Effector CD4-positive, alpha-beta T cell (primary cell): ENCODE measurements at places on chromosomes 12 and 14.

DNA sequence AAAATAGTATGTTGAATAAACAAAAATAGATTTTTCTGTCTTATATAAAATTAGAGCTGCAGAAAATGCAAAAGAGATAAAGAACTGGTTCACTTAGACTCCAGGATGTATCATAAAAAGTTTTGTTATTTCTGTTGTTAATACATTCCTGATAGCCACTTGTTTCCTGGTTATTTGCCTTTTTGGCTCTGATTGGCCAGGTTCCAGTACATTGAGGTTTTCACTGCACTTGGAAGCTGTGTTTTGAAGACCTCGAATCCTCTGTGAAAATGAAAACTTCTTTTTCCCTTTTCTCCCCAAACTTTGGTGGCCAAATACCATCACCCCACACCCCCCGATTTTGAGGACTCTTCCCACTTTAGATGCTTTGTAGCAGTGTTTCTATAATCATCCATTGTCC lies 525.3 kb downstream of the MED13L start:
- no peak for DNase-seq

DNA sequence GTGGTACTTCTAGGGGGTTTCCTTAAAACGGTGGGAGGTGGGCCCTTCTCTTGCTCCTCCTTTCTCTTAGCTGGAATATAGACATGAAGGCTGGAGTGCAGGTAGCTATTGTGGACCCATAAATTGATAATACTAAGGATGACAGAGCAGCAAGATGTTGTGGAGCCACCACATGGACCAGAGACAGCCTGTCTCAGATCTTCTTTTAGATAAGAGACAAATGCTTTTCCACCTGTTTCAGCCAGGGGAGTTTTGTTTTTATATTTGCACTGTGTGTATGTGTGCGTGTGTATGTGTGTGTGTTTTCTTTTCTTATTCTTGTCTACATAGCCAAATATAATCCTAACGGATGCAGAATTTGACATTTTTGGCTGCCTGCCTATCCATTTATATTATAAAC lies 62.9 kb upstream of the HIF1A start:
- DNase-seq = no peak

DNA sequence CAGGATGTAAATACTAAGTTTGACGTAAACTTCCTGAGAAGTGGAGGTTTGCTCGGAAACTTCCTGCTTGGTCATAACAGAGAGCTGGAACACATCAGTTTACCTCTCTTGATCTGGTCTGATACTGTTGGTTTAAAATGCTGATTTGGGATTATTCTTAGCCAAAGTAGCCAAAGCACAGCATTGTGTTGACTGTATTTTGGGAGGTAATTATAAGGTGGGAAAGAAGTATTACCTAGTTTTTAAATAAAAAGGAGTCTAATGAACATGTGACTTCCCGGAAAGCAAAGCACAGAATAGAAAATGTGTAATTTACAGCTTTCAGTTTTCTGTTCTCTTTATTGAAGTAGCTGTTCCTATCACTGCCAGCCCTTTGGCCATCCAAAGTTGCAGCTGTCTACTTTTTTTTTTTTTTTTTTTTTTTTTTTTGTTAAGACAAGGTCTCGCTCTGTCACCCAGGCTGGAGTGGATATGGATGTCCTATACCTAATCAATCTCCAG lies 52.2 kb upstream of the SRP54 start:
- no peak for DNase-seq

GRCh38 chr14:65304239-65304638 lies 108.3 kb upstream of the FUT8 start:
- DNase-seq = no peak

GRCh38 chr12:127214186-127214585 lies 1052.8 kb upstream of the TMEM132C start:
- no peak for DNase-seq

DNA sequence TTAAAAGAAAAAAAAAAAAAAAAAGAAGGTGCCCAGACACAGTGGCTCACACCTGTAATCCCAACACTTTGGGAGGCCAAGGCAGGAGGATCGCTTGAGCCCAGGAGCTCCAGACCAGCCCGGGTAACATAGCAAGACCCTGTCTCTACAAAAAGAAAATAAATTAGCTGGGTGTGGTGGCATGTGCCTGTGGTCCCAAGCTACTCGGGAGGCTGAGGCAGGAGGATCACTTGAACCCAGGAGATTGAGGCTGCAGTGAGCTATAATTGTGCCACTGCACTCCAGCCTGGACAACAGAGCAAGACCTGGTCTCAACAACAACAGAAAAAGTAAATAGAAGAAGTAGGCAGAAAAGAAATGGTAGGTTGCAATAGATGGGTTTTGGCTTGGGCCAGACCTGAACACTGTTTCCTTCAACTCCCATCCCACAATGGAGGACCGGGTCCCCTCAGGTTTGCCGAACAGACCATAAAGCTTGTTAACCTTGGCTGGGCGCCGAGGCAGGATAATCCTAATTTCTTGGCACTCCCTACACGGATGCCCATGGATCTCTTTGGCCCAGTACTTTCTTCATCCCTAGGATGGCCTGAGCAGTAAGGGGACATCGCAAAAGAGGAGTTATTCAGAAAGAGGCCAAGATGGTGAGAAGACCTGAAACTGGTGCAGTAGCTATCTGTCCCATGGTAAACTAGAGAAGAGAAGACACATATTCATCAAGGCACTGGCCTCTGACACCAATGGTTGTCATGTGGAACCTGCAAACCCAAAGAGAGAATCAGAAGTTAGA lies 165.5 kb upstream of the CCND2 start:
- no peak for DNase-seq

DNA sequence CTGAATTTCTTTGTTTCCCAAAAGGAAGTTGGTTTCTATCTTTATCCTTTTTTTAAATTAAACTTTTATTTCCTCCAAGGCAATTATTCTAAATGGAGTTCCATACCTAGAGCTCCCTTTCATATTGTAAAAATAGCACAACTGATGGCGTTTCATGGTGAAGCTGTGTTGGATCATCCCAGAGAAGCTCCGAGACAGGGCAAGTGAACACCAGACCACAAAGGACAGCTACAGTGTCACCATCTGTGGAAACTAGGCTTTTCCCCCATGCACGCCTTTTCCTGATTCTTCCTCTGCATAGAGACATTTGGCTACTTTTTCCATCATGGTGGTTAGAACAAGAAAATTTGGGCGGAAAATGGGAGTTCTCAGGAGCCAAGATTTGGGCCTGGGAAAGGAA lies 12.7 kb downstream of the TPCN1 start:
- DNase-seq = no peak

- DNase-seq = peak; percentile 23
These were observed 10.0 kb downstream of the LRCOL1 start for GRCh38 chr12:132600048-132601032.

DNA sequence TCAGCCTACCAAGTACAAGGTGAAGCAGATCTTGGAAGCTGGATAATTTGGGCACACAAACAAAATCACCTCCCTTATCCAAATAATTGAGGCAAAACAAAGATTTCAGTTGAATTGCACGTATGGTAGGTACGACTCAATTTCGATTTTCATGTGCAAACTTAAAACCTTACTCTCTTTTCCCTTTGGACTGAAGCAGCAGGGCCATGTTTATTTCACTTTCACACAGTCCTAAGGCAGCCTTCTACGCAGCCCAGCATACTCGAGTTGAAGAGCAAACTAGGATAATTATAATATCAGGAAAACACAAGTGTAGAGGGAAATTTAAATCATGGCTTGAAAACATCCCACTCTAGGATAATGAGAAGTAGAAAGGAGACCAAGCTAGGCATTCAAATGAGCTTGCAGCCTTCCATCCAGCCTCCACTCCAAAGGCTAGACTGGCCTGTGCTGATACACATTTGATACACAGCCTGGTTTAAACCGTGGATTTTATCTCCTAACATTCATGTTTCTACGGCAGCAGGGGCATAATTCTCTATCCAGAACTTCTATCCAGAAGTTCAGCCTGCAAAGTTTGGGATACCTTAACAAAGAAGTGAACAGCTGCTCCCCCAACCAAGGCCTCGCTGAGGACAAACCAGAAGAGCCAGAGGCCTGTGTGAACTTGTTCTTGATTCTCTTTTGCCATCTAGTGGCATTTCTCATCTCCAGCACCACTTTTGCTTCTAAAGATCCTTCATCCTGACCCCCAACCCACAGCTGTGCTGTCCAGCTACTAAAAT lies 2.4 kb upstream of the RNASE7 start:
- no peak for DNase-seq

DNA sequence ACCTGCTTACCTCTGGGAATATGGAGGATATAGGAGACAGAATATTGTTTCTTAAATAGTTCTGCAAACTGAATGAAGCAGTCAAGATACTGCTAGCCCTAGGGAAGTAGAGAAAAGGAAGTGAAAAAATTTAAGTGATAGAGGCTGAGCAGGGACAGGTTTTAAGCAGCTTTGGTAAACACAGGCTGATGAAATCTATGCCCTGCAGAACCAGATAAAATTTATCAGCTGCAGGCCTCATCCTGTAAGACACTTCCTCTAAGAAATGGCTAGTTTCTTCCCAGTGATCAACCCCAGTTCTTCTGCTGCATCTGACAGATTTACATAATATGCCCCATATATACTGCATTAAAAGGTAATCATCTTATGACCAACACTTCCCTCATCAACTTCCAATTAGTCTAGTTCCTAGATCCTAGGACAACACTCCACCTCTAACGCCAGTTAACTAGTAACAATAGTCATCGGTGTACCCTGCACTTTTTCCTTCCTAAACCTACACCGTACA lies 1.3 kb upstream of the ESYT1 start:
- no peak for DNase-seq

- no peak for DNase-seq
These were observed 5.2 kb upstream of the RILPL2 start for GRCh38 chr12:123441523-123442164.

DNA sequence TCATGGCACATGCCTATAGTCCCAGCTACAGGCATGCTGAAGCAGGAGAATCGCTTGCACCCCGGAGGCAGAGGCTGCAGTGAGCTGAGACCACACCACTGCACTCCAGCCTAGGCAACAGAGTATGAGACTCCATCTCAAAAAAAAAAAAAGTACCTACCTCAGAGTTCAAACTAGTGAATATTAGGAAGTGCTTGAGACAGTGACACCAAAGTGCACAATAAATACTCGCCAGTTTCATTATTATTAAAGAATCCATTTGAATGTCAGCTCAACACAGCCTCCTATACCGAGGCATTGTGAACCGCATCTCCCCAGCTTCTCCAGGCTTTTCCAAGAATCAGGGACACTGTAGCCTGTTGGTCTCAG lies 5.0 kb downstream of the GAPDH start:
- DNase-seq = no peak

GRCh38 chr12:20096430-20096829 lies 271.9 kb upstream of the PDE3A start:
- no peak for DNase-seq

DNA sequence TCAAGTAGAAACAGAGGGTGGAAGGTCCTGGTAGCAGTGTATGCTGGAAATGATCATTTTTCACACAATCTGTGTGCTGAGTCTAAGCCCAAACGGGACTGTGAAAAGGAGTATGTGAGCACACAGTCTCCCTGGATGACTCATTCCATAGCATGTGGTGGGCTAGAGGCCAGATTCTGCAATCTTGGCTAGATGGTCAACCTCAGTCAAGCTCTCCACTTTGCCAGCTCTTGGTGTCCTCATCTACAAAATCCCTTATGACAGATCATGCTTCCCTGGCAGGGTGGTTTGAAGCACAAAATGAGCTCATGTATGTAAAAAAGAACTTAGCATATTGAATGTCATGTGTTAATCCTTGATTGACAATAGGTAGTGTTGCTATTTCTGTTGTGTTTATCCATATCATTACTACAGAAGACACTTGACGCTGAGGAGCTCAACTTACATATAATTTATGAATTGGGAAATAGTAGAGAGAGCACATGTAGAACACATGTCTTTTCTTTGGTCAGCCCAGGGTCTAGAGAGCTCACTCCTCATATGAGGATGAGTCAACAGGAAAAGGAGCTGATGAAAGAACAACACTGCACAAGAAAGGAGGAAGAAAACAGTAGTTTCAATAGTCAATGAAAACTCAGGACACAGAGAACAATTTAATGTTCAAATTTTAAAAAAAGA lies 517.5 kb downstream of the BCL11B start:
- DNase-seq = no peak

- no peak for DNase-seq
These were observed 120.0 kb downstream of the CPNE8 start for GRCh38 chr12:38785381-38785780.

- DNase-seq = no peak
These were observed 857.1 kb downstream of the AACS start for GRCh38 chr12:125922330-125922729.

- DNase-seq = no peak
These were observed 6.1 kb upstream of the DDX23 start for GRCh38 chr12:48858043-48858442.

GRCh38 chr14:98819132-98819866 lies 452.7 kb downstream of the BCL11B start:
- DNase-seq = no peak

DNA sequence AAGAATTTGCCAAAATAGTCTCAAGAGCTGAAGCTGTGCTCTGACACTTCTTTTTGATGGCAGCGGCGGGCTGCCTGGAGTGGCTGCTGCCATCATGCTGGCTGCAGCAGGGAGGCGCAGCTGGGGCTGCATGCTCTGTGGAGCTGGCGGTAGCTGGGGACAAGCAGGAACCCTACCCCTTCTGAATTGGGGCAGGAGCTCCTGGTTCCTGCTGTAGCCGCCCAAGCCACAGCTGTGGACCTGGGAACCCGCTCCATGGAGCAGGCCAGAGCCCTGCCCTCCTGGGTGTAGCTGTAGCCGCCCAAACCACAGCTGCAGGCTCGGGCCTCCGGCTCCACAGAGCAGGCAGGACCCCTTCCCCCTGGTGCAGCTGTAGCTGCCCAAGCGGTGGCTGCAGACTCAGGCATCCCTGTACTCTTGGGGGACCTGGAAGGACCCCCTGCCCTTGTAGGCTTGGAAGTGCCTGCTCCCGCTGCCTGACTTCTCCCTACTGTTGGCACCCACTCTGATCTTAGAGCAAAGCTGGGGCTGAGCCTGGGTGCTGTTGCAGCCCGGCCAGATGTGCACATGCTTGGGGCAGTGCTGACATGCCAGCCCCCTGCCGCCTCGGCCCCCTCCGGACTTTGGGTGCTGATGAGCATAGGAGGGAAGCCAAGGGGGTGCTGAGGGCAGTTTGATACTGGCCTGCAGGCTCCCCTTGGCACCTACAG lies 33.3 kb downstream of the APAF1 start:
- DNase-seq = no peak

- DNase-seq = no peak
These were observed 29.6 kb downstream of the KCTD10 start for GRCh38 chr12:109447482-109447881.
